LNCaP clone FGC (cell line): ENCODE measurements at places on chromosomes 12 and 14.

DNA sequence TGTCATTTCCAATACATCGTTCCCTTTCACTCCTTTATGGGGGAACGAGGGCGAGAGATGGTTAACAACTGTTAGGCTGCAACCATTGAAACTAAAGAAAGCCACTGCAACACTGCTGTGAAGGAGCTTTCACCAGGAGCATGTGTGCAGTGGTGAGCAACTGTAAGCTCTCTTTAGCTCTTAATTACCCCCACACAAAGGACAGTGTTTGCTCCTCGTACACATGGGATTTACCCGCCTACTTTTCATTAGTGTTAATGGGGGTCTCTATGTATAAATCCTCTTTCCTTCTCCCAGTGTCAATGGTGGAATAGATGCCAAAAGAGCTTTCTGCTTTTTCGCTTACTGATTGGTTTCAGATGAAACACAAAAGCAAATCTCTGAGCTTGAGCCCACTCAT, 343.1 kb downstream of the FLRT2 start:
- DNase-seq: no peak

GRCh38 chr12:64459394-64459891, 7.5 kb downstream of the TBK1 start:
- DNase-seq: no peak

- DNase-seq: no peak
Measured at GRCh38 chr14:63547798-63548335, 4.7 kb upstream of the PPP2R5E start.

DNA sequence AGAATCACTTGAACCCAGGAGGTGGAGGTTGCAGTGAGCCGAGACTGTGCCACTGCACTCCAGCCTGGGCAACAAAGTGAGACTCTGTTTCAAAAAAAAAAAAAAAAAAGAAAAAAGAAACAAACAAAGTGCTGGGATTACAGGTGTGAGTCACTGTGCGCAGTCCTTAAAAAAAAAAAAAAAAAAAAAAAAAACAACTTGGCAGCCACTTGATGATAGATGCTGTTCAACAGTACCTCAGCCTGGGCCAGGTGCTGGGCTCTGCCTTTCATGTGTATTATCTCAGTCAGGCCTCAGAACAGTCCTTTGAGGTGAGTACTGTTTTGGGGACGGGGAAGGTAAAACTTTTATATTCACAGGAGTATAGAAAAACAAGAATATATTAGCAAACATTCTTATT, 9.6 kb downstream of the ACADS start:
- no peak for DNase-seq

DNA sequence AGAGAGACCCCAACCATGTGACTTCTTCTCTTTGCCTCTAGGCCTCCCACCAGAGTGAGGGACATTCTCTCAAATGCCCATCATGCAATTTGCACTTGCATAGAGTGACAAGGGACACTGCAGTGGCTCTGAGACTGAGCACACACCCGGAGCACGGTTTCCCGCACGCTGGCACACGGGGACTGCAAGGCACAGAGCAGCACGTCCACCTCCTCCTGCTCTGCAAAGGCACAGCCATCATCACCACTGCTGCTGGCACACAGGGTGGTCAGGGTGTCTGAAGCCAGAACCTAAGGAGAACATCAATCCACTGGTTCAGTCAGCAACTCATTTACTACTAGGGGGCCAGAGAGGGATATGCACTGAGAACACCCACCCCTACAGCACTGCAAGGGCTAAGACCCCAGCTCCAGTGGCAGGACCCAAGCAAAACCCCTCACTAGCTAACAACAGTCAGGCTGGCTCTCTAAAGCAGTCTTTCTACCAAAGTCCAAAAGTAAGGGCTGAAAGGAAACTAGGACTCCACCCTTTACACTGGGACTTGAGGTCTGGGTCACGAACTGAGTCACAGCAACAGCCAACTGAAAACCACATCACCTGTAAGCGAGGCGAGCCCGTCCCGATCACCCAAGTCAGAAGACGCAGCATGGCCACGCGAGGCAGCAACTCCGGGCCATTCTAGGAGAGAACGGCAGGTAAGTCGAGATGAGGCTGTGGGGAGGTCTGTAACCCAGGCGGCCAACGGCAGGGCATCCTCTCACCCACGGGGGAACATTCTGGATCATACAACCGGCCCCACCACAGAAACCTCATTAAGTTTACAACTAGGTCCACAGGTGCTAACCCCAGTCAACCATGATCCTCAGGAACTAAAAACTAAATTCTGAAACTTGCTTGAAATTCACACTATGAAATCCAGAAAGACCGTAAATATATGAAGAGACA, 37.9 kb downstream of the GCN1 start:
- DNase-seq: no peak
